NCI-H2081 treated with DMSO at 0.1 percent for 48 hours (cell line): ENCODE measurements at places on chromosomes 2 and 18.

GRCh38 chr2:231383416-231384108 is 11.9 kb upstream of the B3GNT7 start:
- DNase-seq, result no peak

DNA sequence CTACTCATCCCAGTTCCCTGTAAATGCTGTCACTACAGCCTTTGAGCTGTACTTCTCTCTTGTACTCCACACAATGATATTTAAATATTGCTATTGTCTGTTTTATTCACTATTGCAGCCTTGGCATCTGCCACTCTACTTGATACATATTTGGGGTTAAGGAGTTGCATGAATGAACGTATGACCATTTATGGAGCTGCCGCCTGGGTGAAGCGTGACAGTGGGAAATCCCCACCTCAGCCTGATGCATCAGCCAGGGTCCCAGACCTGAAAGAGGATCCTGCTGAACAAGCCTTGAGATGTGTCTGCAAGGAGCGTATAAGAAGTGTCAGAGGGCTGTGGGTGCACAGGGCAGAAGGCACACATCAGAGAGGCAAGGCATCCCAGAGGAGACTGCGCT is 39.1 kb downstream of the MRPL35 start:
- no peak for DNase-seq

GRCh38 chr18:8685141-8685913 is 20.0 kb upstream of the MTCL1 start:
- DNase-seq, result no peak

DNA sequence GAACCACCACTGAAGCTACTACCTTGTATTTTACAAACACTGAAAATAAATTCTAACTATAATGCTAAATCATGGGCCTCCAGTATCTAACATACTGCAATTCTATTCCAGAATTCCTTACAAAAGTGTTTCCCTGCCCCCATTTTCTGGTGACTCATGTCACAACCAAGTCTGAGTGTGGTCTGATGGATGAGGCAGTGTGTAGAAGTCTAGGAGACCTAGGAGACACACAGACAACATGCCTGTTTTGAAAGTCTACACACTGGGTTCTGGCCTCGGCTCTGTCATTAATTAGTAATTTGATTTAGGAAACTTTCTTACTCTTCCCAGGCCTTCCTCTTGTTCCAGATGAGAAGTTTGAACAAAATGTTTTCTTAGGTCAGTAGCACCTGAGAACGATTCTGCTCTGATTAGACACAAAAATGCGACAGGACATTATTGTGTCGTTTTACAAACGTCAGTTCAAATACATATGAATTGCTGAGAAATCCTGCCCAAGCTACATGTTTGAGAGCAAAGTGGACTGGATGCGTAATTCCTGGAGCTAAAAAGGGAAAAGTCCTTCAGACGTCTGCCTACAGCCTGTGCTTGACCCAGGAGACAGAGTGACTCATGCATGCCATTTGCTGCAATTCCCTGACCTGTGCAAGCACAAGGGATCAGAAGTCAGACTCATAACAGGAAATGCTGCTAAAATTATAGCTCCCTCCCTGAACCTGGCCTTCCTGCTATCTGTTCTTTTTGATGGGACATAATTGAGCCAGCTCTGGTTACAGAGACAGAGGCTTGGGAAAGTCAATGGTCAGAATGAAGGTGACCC is 494.4 kb downstream of the SOX11 start:
- DNase-seq, result no peak

DNA sequence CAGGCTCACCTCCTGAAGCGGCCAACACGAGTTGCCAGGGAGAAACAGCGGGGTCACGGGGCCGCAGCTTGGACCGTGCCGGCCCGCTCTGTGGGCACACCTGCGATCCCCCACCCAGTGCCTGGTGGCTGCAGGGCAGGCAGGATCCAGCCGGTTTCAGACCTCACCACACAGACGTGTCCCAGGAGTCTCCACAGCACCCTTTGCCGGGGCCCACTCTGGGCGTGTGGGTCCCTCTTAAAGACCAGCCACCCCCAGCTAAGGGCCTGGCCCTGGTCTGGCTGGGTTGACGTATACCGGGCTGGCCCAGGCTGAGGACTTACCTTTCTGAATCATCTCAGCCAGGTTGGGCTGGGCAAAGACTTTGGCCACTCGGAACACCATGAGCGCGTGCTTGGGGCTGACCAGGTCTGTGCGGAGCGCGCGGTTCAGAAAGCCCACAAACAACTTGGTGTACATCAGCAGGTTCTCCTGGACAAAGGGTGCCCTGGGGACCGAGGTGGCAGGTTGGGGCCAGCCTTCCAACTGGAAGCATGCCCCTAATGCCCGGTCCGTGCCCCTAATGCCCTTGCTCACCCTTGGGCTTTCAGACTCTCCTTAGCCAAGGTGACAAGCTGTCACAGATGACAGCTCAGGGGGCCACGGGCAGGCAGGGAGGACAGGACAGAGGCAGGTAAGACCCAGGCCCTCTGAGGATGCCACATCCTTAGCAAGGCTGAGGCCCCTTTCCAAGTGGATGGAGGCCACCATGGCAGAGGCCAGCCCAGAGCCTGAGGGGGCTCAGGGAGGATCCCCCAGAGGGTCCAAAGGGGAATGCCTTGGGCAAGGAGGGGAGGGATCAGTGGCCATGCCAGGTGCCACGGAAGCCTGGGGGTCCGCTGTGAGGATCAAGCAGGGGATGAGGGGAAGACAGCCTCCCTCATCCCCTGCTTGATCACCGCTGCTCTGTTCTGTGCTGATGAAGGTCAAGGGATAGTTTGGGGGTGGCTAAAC is 10.2 kb upstream of the CCDC74B start:
- no peak for DNase-seq

- DNase-seq, result no peak
These were observed 47.7 kb upstream of the MEIS1 start for GRCh38 chr2:66387016-66387753.

DNA sequence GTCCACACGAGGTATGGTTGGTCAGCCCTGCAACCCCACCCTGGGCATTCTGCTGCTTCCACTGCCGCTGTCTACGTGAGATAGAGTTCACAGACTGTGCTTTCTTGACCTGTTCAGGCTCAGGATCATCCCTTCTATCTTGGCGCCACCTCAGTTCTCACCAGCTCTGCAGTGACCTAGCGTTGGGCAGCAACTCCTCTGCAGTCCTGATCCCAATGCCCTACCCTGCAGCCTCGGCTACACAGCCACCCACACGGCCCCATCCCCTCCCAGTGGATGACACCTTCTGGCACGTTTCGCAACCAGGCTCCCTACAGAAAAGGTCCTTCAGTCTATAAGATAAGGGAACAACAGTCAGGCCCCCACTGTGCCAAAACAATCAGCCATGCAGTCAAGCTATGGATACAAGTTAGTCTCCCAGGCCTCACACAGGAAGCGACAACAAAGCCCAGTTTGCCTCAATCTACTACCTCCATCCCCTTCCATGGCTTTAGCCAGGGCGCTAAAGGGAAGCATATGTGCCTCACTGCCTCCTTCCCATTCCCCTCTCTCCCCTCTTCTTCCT is 317.9 kb upstream of the PKDCC start:
- no peak for DNase-seq

DNA sequence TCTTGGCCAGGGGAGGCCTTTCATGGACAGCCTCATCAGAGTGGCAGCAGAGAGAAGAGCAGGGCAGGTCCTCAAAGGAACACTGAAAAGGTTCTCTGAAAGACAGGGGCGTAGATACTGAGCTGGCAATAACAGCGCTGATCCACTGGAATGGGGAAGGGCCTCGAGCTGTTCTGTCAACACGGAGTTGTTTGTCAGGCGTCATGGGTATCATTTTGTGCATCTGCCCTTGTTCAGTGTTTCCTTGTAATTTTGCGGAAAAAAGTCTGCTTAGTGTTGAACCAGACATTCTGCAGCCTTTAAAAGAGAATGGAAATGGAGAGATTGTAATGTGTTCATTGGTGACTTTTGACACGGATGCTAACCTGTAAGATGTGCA is 21.5 kb downstream of the AGAP1 start:
- DNase-seq, result no peak

DNA sequence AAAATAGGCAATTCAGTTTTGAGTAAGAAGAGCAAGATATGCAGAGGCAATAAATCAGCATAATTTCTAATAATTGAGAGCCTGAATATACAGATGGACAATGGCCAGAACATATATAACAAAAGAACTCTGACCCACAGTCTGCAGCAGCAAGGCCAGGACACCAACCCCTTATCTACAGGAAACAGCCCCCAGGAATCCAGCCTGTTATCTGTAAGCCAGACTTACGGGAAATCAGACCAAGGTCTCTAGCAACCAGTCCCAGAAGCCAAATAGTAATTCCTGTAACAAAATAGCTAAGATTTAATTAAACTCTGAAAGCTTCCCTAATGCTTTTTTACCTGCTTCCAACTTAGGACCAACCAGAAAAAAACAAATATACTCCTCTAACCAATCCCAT is 434.5 kb upstream of the GYPC start:
- no peak for DNase-seq

DNA sequence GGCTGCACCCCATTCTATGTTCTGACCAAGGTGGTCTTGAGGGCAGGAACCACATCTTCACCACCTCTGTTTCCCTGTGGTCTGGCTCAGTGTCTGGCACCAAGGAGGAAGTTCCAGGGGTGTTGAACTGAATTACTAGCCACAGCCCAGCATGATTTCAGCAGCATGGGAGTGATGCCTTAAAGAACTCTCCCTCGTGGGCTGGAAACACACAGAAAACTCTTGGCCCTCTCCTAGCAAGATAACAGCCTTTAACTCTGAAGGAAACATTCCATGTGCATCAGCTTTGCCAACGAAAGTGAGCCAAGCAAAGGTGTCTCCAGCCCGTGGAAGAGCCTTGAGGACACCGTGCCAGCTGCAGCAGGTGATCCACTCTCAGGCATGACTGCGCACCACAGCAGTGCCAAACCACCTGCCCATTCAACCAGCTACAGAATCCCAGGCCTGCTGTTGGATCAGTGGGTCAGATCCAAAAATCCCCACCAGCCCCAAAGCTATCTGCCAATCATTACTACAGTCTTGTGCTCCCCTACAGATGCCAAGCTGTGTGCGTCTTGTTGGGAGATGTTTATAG is 124.8 kb downstream of the TTC32 start:
- no peak for DNase-seq

DNA sequence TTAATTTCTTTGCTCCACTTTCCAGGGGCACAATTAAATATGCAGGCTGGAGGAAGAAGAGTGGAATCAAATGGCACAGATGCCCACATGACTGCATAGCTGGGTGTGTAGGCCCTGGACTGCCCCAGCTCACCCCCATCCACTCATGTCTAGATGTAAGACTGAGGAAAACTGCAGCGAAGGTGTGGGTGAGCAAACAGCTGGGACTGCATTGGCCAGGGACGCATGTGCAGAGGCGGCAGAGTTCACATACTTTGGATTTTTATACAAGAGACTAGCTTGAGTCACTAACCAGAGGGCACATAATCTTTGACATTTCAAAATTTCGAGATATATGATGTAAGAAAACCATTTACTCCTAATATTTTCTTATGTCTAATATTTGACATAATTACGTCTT is 60.1 kb downstream of the SPIRE1 start:
- no peak for DNase-seq

- DNase-seq, result no peak
These were observed 132.6 kb downstream of the ACTR3 start for GRCh38 chr2:114022360-114023085.

GRCh38 chr18:199768-200167 is 41.4 kb downstream of the USP14 start:
- peak; percentile 63 for DNase-seq

DNA sequence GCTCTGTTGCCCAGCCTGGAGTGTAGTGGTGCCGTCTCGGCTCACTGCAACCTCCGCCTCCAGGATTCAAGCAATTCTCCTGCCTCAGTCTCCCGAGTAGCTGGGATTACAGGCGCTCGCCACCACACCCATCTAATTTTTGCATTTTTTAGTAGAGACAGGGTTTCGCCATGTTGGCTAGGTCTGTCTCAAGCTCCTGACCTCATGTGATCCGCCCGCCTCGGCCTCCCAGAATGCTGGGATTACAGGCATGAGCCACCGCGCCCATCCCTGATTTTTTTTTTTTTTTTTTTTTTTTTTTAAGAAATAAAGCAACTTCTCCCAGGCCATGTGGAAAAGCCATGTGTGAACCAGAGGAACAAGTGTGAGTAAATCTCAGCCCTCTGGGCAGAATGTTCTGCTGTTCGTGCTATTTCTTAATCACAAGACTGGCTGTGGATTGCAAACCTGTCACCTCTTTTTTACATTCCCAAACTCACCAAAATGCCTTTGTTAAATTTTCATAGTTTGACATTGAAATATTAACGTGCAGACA is 6.4 kb upstream of the SH3BP4 start:
- DNase-seq, result no peak

DNA sequence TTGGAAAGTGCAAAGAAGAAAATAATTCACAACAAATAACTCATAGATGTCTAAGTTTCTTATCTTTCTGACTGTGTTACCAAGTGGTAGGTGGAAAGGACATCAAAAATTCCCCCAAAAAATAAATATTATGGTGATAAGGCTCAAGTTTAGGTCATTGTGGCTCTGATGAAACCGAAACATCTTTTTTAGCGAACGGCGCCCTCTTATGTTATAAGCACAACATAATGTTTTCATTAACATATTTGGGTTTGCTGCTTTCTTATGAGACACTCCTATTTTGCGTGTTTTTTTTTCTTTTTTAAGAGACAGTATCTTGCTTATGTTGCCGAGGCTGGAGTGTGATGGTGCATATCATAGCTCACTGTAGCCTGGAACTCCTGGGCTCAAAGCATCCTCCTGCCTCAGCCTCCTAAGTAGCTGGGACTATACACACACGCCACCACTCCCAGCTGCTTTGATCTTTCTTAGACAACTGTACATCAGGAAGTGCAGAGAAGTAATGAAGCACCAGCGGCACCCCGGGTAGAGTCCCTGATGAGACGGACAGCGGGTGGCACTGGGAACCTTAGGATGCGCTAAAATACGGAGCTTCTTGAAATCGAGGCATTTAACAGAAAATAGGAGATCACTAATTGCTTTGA is 38.5 kb upstream of the SLC35G4 start:
- no peak for DNase-seq

DNA sequence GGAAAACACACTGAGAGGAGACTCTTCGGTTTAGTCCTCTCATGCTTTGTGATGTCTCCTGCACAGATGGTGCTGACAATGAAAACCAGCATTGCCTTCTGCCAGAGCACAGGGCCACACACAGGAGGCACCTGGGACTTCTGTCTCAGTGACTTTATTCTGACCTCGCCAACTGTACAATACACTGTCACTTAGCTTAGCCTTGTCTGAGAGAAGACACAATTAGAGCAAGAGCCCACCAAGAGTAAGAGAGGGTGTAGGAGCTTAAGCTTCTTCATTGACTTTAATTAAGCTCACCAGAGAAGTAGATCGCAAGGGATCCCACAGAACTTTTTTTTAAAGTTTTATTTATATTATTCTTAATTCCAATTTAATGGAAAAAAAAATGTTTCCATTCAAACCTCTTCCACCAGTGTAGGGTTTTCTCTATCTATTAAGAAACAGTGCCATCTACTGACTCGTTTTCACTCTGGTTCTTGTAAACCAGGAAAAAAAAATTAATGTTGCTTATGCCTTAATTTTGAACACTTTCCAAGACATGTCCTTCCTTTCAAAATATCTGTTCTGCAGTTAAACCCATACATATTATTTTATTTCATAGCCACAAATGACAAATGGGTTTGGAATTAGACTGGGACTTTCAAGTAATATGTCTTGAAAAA is 42.4 kb upstream of the DDX18 start:
- peak; percentile 11 for DNase-seq
